ENCODE measurements at places on chromosomes 3 and 15. TPM values are rescaled to one million over a fixed set of nuclear protein-coding genes. Genes with fewer than 3 reads are reported as not detected.

The IQGAP1 gene
- total RNA-seq = 234 TPM

The CADM2 gene
- total RNA-seq = under 0.01 TPM

The RNU5B-1 gene
- total RNA-seq = not detected

The RHCG gene
- total RNA-seq = not detected

The CHRM5 gene
- not detected for total RNA-seq

The SCAANT1 gene
- total RNA-seq = not detected

The CCDC39 gene
- not detected for total RNA-seq

- no peak for DNase-seq
These were observed 11.9 kb downstream of the MCM2 start for GRCh38 chr3:127610105-127610504.

GRCh38 chr3:61605589-61606175 lies 44.3 kb downstream of the PTPRG start:
- DNase-seq = no peak

GRCh38 chr3:99938270-99938911 lies 120.7 kb downstream of the CMSS1 start:
- peak; percentile 51 for DNase-seq

- DNase-seq = no peak
These were observed 57.0 kb downstream of the SUMF1 start for GRCh38 chr3:4409971-4410573.

GRCh38 chr3:61015408-61015807 lies 235.8 kb downstream of the FHIT start:
- DNase-seq = no peak

GRCh38 chr3:32379831-32380500 lies 11.7 kb upstream of the CMTM7 start:
- DNase-seq = no peak

- no peak for DNase-seq
These were observed 33.2 kb downstream of the MKRN2 start for GRCh38 chr3:12590096-12590495.

- DNase-seq = no peak
These were observed 73.5 kb upstream of the MBNL1 start for GRCh38 chr3:152195206-152195605.

DNA sequence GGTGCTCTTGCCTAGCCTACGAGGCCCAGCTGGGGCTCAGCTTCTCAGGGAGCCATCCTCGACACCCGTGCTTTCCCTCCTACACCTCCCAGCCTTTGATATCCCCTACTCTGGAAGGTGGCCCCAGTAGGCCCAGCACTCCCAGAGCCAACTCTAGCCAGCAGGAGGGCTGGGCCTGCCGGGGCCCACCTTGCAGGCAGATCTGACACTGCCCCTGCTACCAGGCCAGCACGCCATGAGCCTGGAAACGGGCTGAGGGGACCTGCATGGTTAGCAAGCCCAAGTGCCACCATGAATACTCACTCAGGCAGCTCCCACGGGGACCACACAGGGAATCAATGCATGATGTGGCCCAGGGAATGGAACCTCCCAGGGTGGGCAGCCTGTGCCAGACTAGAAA lies 123.7 kb downstream of the SMAD6 start:
- DNase-seq = no peak
